ENCODE measurements at places on chromosomes 1 and 21. TPM values are rescaled to one million over a fixed set of nuclear protein-coding genes. Genes with fewer than 3 reads are reported as not detected.

Gene OR2T11
- total RNA-seq: not detected

Gene CHI3L2
- 5.1 TPM for total RNA-seq

Gene SH3BGR
- 4.7 TPM for total RNA-seq

Gene ADCY10
- not detected for total RNA-seq

GRCh38 chr21:42630626-42631025 is 22.8 kb upstream of the PDE9A start:
- no peak overlapping the region for H3K4me3 ChIP-seq
- H3K27me3 ChIP-seq: no peaks in the 10 kb centered on the region
- DNase-seq: no peak
- H3K36me3 ChIP-seq: no peaks in the 10 kb centered on the region
- no peak overlapping the region for H3K27ac ChIP-seq

DNA sequence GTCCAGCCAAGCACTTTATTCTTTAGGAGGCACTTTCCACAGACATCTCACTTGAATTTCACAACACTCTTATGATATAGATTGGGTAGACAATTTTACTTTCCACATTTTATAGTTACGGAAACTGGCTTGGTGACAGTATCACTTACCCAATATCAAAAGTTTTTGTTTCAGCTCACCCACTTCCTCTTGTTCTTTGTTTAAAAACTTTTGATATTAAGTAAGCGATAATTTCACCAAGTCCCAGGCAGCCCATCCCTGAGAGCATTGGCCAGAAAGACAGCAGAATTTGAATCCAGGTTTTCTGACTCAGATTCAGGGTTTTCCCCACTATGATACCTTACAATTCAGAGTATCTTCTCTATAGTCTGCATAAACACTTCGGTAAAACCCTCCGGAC is 60.0 kb downstream of the LRIG2 start:
- H3K27me3 ChIP-seq: no peaks in the 10 kb centered on the region
- H3K4me1 ChIP-seq: peaks cover 61% of the 10 kb centered on the region
- peak overlapping the region; percentile 11 for H3K4me3 ChIP-seq
- peak overlapping the region; percentile 89 for H3K27ac ChIP-seq

- no peak overlapping the region for H3K4me3 ChIP-seq
- H3K27me3 ChIP-seq: peaks cover 7% of the 10 kb centered on the region
- H3K4me1 ChIP-seq: no peaks in the 10 kb centered on the region
- H3K36me3 ChIP-seq: no peaks in the 10 kb centered on the region
- DNase-seq: peak; percentile 56
These were observed 503.5 kb upstream of the PKN2 start for GRCh38 chr1:88180449-88181108.

- no peaks in the 10 kb centered on the region for H3K4me1 ChIP-seq
- H3K36me3 ChIP-seq: no peaks in the 10 kb centered on the region
- H3K4me3 ChIP-seq: no peak overlapping the region
- no peak for DNase-seq
- no peaks in the 10 kb centered on the region for H3K27me3 ChIP-seq
These were observed 105.6 kb downstream of the EPHB2 start for GRCh38 chr1:22816067-22816775.

GRCh38 chr1:18484721-18485120 is 4.0 kb downstream of the KLHDC7A start:
- no peak overlapping the region for H3K4me3 ChIP-seq
- peaks cover 3% of the 10 kb centered on the region for H3K4me1 ChIP-seq
- H3K36me3 ChIP-seq: no peaks in the 10 kb centered on the region
- no peak overlapping the region for H3K27ac ChIP-seq

All from activated naive CD8-positive, alpha-beta T cell treated with anti-CD3 and anti-CD28 coated beads for 36 hours (primary cell).